ENCODE measurements at places on chromosomes 3 and 15.
A peak's percentile ranks its signal among the peaks of the same experiment; 100 is the strongest.

DNA sequence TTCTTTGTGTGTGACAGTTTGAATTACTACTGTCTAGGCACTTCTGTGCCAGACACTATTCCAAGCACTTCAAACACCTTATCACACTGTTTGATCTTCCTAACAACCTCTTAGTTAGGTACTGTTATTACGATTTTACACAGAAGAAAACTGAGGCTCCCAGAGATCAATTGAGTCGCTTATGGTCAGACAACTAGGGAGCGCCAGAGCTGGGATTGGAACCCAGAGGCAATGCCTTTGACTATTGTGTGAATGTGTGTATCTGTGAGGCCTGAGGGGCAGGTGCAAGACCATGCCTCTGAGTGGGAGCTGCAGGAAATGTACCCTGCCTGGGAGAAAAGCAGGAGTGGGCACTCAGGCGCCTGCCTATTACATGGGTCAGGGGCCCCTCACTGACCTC is 1.8 kb downstream of the TRH start:
- DNase-seq, result no peak

DNA sequence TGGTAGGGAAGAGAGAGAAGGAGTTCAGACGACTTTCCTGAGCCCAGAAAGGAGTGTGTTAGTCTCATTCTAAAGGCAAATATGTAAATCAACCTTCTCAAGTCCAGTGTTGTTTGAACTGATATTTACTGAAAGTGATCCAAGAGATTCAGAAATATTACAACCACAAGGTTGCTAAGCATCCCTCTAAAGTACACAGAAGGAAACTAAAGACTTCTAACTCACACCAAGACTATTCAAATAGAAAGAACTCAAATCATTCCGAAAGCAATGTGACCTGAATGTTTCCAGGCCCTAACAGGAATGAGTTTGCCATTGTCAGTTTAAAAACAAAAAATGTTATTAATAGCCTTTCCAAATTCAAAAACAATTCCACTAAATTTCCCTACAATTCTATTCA is 56.9 kb upstream of the VGLL3 start:
- DNase-seq, result no peak

- DNase-seq, result no peak
Observed at GRCh38 chr3:143750841-143751240, 97.4 kb downstream of the SLC9A9 start.

GRCh38 chr15:95105229-95105628 is 873.9 kb downstream of the MCTP2 start:
- DNase-seq, result peak; percentile 90

DNA sequence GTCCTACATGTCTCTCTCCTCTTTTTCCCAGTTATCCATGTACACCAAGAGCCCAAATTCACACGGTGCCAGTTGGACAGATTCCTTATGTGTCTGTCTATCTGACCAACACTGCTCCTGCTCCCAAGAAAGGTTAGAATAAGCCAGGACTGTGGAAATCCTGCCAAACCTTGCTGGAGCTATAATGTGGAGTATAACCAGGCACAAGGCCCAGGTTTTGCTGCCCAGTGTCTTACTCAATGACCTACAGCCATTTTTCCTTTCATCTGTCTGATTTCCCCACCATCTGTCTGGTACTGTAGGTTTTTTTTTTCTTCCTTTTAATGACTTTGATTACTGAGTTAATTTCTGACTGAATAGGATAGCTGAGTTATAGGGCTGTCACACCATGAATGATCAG is 26.5 kb upstream of the MINDY4B start:
- DNase-seq, result no peak

DNA sequence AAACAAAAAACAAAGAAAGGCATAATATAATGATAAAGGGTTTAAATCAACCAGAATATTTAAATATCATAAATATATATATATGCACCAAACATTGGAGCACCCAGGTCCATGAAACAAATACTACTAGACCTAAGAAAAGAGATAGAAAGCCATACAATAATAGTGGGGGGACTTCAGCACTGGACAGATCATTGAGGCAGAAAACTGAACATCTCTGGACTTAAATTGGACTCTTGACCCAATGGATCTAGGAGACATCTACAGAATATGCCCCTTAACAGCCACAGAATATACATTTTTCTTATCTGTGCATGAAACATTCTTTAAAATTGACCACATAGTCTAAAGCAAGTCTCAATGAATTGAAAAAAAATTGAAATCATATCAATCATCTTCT is 48.7 kb upstream of the CD96 start:
- no peak for DNase-seq

DNA sequence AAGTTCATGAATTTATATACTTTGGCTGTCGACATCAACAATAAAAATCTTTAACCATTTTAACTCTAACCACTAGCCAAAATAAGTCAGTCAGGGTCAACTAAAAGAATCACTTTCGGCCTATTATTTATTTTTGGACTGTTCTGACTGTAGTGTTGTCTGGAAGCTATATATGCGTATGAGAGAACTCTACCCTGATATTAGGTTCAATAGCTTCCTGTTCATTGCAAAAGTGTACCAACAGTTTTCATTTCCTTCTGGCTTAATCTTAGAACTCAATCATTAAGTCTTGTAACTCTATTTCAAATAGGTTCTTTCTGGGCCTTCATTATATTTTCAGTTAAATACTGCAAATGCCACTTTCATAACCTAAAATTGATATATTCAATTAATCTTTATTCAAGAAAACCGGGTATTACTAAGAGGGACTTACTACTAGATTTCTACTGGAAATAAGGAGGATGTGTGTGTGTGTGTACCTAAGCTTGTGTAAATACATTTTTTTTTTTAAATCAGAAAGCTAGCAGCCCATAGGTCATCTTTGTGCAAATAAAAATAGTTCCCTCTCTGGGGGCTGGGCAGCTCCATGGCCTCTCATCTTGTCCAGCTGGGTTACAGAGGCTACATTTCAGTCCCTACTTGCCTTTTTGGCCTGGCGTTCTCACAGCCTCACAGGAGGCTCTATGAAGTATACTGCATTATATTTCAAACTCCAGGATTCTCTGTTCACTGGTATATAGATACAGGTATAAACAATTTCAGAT is 5.8 kb downstream of the SERPINI2 start:
- no peak for DNase-seq

DNA sequence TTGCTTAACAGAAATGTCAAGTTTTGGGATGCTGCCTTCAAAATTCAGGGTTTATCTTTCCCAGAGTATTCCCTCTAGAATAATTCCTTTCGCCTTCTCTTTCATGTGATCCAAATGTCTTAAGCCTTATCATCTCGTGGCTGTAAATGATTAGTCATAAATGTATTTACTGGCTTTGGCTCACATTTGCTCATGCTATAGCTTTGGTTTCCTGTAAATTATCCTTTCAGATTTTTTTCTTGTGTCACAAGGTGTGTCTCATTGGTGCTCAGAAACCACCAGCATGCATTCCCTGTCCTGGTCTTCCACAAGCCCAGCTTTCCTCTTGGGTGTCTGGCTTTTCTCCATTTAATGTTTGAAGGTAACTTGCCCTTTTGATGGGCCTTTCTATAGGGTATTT is 692.7 kb upstream of the ALCAM start:
- DNase-seq, result peak; percentile 3

DNA sequence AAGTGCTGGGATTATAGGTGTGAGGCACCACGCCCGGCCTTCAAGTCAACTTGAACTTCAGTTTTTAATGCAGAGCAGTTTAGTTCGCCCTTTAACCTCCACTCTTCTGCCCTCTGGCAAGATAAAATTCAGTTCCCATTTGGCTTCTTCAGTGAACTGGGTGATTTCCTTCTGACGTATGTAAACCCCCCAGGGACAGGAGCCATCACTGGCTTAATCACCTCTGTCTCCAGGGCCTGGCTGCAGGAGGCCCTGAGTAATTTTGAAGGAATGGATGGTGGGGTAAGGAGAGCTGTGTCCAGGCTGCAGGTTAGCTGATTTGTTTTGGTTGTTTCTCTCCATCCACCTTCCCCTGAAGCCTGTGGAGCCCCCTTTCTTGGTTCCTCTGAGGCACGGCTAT is 11.9 kb downstream of the MCM2 start:
- DNase-seq, result peak; percentile 75

GRCh38 chr15:54514601-54515000 is 536.4 kb downstream of the UNC13C start:
- no peak for DNase-seq

GRCh38 chr15:94453227-94453988 is 222.0 kb downstream of the MCTP2 start:
- DNase-seq, result no peak

GRCh38 chr15:75597667-75598341 is 18.7 kb upstream of the PTPN9 start:
- DNase-seq, result peak; percentile 12

All from EL (cell line).